HTR-8/SVneo (cell line): ENCODE measurements at places on chromosomes 1 and 21.
A peak's percentile ranks its signal among the peaks of the same experiment; 100 is the strongest.

GRCh38 chr1:115227346-115228082, 110.5 kb downstream of the NGF start:
- DNase-seq = no peak

- DNase-seq = no peak
Observed at GRCh38 chr1:39825432-39825941, 36.8 kb upstream of the BMP8B start.

GRCh38 chr21:22235866-22236590, 1237.8 kb downstream of the NCAM2 start:
- no peak for DNase-seq

DNA sequence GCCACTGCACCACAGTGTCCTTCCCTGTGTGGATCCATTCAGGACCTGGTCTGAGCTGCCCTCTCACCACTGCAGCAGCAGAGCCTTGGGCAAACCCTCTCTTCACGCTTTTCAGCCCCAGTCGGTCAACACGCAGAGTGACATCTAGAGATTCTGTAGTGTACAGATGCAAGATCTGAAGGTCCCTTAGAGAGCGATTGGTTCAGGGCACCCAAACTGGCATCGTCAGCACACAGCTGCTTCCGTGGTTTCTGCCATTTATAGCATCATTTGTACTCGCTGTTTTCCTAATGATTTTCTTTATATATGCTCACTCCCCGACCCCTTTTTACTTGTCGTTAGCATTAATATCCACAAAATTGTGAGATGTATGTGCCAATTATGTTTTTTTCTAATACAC, 1.5 kb upstream of the ASCL5 start:
- DNase-seq = no peak

GRCh38 chr1:89041119-89041641, 18.5 kb upstream of the GBP3 start:
- no peak for DNase-seq

DNA sequence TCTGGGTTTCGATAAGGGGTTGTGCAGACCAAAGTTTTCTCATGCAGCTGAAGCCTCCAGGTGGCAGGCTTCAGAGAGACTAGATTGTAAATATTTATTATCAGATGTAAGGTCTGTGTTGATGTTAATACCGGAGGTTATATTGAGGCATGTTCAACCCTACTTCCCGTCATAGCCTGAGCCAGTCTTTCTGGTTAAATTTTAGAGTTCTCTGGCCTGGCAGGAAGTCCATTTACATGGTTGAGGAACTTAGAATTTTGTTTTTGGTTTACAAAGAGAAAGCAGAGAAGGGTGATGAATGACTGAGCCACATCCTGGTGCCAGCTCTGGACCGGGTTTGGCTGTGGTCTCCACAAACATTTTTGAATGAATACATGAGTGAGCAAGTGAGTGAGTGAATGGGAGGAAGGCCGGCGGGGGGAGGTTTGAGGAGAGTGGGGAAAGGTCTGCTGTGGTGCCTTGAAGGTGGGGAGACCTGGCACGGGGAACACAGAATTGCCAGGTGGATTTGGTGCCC, 218.5 kb downstream of the DISC1 start:
- no peak for DNase-seq

DNA sequence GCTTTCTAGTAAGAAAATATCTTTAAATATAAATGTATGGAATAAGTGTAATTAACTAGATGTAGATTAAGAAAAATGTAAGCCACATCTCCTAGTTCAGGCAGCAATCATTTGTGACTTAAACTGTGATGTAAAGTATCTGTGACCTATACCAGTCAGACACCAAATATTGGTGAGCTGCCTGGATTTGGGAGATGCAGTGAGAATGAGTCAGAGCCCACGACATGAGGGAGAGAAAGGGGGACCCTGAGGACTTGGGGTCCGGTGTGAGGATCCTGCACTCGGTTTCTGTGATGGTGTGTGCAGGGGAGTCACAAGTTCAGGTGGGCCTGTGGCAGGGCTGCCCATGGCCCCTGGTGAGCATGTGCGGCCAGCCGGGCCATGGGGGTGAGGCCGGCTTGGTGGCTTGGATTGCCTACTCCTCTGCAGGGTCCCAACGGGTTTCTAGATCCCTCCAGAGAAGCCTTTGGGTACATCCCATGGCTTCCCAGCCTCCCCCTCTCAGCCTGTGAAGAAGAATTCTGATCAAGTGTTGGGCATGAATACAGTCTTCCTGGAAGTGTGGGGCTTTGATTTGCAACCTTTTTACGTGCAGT, 19.0 kb upstream of the ABCG1 start:
- DNase-seq = no peak

- DNase-seq = no peak
Observed at GRCh38 chr1:116310180-116310579, 62.9 kb upstream of the ATP1A1 start.

DNA sequence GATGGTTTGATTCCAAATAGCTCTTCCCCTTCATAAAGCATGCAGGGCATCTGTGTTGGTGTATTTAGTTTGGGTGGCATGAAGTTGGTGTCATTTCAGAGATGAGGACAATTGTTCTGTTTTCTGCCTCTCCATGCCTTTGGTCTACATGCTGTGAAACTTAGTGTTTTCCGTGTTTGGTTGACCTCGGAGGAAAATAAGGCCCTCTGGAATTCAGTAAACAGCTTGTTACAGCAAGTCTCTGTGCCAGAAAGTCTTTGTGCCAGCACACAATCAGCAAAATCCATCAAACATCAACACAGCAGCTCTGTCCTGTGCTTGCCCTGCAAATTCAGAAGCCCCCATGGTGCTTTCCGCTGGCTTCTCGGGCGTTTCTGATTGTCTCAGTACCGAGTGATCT, 9.5 kb downstream of the PARK7 start:
- DNase-seq = no peak

DNA sequence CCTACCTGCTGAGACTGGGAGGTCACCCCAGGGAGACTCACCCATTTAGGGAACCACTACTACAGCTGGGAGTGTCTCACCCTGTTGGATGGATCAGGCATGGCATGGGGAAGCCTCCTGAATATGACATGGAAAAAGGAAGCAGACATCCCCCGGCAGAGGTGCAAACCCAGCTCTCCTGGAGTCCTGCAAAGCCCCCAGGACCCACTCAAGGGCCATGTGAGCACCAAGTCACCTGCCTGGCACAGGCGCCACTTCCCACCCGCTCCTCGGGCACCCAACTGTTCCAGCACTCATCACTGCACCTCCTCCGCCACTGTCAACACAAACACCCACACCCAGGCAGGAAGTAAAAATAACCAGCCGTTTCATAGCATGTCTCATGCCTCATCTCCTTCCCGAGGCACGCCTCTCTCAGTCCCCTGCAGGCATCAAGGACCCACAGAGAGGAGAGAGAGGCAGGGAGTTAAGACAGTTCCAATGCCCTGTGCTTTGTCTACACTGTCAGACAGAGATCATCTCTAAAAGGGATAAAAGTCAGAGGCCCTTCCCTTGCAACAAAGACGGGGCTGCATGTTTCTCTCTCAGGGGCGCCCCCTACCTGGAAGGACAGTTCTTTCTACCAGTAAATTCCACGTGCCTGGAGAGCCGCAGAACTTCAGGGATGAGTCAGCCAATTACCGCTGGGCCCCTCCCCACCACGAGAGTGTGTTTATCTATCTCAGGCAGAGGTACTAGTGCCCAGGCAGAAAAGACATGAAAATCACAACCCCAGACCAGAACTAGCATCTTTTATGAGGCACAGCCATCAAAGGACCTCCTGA, 150.1 kb upstream of the SOD1 start:
- DNase-seq = peak; percentile 72

DNA sequence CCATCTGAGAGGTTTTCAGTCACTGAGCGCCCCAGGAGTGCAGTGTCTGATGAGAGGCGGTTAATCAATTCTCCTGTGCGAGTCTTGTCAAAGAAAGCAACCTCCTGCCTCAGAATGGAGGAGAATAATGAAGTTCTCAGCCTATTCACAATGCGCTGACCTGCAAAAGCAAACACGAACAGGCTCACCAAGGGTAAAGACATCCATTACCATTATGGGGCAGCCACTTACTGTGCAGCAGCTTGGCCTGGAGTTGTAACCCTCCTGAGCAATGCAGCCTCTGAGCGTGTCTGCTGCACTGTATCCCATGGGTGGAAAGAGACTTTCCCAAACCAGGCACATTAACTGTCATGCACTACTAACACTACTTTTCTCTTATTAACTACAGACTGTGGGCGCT, 11.0 kb downstream of the ABCB10 start:
- no peak for DNase-seq

- peak; percentile 41 for DNase-seq
Observed at GRCh38 chr1:205812271-205812877, 624 bp downstream of the SLC41A1 start.

- no peak for DNase-seq
Observed at GRCh38 chr1:194289569-194290266, 1103.3 kb upstream of the B3GALT2 start.

DNA sequence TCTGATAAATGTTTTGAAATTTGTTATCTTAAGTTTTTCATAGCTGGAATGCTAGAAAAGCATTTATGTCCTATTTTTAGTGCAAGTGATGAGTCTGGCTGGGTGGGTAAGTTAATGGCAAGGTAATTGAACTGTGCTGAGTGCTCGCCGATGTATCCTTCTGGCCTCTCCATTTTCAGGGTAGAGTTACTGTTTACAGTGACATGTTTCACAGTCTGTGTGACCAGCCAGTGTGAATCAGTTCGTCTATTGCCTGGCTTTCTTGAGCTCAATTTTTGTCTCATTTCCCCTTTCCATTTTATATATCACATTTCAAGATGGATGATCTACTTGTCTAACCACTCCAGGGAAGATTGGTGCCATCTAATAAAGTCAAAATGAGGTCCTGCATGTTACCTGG, 44.1 kb downstream of the ITSN1 start:
- DNase-seq = no peak
